ENCODE measurements at places on chromosomes 2 and 18.

DNA sequence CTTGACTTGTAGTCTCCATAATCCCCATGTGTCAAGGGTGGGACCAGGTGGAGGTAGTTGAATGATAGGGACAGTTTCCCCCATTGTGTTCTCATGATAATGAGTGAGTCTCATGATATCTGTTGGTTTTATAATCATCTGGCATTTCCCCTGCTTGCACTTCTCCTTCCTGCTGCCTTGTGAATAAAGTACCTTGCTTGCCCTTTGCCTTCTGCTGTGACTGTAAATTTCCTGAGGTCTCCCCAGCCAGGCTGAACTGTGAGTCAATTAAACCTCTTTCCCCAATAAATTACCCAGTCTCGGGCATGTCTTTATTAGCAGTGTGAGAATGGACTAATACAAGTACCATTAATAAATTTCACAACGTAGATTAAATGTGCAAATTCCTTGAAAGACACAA lies 102.3 kb upstream of the EPB41L5 start:
- DNase-seq: no peak

DNA sequence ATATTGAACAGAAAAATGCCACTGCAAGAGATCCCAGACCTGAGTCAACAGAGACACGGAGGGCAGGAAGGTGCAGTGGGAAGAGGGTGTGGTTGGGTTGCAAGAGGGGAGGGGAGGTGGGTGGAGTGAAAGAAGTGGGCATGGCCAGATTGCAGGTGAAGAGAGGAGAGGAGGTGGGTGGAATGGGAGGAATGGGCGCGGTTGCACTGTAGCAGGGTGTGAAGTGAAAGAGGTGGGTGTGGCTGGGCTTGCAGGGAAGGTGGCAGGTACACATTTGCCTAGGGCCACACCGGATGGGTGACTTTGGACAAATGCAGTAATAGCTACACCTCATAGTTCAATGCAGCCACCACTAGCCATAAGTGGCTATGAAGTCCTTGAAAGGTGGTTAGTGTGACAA lies 71.1 kb downstream of the DOCK10 start:
- no peak for DNase-seq

- no peak for DNase-seq
Observed at GRCh38 chr2:47205576-47206141, 50.6 kb upstream of the STPG4 start.

GRCh38 chr18:73520229-73520628 lies 627.4 kb downstream of the FBXO15 start:
- no peak for DNase-seq

- DNase-seq: no peak
Observed at GRCh38 chr18:23099621-23100020, 35.7 kb upstream of the CABLES1 start.

DNA sequence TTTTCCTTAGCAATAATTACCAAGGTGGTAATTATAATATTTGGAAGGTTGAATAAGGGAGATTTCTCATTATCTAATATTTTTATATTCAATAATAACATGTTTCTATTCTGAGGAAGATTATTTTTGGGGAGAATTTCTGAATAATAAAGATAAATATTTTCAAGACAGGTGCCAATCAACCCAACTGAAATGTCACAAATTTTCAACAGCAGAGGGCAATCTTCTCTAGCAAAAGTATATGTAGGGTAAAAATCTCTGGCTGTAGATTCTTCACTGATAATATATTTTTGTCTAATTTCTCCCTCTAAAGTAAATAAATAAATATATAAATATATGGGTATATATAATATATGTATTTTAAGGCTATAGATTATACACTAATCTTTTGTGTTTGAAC lies 1187.2 kb upstream of the CRIM1 start:
- no peak for DNase-seq

GRCh38 chr2:218023636-218024035 lies 20.8 kb upstream of the TNS1 start:
- DNase-seq: no peak

GRCh38 chr2:47112665-47113435 lies 42.3 kb downstream of the STPG4 start:
- DNase-seq: no peak

DNA sequence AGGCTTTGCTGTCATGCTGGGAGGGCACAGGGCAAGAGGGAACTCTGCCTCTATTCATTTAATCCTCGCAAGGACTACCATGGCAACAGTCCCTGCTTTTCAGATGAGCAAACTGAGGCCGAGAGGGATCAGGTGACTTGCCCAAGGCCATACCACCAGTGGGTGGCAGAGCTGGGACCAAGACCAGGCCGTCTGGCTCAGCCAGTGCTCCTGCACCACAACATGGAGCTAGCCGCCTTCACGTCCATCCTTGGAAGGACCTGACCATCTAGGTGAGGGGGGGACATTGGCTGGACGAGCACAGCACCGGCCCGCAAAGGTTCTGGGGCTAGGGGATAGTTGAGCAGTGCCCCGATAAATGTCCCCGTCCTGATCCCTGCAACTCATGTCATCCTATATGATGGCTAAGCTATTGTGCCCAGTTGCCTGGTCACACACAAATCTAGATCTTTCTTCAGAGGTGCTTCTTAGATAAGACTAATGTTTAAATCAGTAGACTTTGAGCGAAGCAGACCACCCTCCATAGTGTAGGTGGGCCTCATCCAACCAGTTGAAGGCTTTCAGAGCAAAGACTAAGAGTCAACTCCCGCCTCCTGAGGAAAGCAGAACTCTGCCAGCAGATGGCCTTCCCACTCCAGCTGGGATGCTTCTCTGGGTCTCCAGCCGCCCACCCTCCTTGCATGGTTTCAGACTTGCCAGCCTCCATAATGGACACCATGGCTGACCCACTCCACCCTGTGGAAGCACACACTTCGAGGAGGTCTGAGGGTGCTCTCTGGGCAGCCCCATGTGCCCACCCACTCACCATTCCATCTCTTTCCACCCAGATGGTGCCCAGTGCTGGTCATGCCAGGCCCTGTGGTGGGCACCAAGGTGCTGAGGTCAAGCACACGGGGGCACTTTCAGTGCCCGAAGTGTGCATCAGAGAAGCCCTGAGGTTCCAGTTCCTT lies 214.8 kb upstream of the RAB6C start:
- DNase-seq: peak; percentile 9

DNA sequence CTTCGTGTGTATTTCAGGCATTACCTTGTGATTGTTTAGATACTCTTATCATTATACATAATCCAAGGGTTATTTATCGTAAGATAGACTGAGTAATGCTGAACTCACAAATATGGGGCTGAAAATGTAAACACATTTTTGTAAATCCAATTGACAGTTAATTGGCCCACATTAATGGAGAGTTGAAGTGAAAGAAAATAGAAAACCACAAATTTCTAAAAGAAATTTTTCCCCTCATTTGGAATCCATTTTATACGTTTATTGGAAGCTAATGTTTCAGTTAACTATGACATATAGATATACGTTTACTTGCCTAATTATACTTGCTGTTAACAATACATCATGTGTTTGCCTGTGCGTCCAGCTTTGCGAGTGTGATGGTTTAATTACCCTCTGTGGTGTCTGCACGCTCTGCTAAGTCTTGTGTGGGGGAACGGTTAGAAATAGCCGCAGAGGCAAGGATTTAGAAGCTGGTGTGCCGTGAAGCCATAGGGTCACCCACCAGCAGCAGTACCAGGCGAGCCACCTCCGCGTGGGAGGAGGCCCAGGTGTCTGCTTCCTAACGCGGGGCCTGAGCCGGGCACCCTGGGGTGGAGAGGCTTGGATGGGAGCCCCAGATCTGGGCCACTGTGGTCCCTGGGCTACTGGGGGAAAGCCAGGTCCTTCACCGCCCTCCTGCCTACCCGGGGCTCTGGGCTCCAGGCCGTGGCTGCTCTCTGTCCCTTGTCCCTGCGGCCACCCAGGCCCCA lies 38.0 kb downstream of the TSHZ1 start:
- DNase-seq: no peak

- DNase-seq: no peak
Observed at GRCh38 chr2:191166111-191166755, 15.4 kb upstream of the STAT4 start.

DNA sequence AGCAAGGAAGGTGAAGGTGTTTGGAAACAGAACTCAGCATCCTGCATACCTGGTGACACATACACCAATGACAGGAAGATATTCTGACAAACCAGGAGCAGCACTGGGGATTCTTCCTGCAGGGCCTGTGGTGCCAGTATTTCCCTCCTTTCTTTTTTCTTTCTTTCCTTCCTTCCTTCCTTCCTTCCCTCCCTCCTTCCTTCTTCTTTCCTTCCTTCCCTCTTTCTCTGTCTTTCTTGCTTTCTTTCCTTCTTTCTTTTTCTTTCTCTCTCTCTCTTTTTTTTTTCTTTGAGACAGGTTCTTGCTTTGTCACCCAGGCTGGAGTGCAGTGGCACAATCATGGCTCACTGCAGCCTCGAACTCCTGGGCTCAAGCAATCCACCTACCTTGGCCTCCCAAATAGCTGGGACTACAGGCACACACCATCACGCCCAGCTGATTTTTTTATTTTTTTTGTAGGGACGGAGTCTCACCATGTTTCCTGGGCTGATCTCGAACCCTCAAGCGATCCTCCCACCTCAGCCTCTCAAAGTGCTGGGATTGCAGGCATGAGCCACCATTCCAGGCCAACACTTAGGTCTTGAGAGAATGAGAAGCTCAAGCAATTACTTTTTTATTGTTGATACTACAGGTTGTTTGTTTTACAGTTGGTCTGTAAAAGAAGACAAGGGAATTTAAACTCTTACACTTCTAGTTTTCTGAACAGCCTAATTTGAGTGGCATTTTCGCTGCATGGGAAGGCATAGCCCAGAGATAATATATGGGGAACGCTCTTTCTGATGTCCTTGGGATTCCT lies 54.7 kb upstream of the GATA6 start:
- no peak for DNase-seq

- DNase-seq: no peak
Observed at GRCh38 chr2:118227698-118228508, 139.6 kb downstream of the INSIG2 start.

- no peak for DNase-seq
Observed at GRCh38 chr2:84900971-84901370, 4.5 kb upstream of the TMSB10 start.

GRCh38 chr2:215447673-215448081 lies 11.8 kb upstream of the FN1 start:
- DNase-seq: no peak

- no peak for DNase-seq
Observed at GRCh38 chr2:25977768-25978167, 4.5 kb downstream of the KIF3C start.

GRCh38 chr2:28276076-28276618 lies 116.5 kb upstream of the FOSL2 start:
- no peak for DNase-seq

DNA sequence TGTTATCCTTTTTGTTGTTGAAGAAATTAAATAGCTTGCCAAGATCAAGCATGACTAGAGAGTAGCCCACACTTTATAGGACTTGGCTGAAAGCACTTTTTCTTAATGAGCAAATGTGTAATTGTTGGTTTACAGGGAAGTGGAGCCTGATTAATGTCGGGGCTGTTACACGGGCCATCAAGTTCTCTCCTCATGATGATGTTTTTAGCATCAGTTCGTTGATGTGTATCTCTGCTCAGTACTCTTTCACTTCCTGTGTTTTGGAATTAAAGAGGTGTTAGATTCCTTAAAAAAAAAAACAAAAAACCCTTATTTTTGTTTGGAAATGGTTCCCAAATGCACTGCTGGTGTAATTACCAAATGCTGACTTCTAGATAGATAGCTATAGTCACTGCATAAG lies 114.2 kb downstream of the PTPRM start:
- DNase-seq: no peak

GRCh38 chr18:8167673-8168072 lies 441.6 kb upstream of the RAB12 start:
- DNase-seq: no peak

DNA sequence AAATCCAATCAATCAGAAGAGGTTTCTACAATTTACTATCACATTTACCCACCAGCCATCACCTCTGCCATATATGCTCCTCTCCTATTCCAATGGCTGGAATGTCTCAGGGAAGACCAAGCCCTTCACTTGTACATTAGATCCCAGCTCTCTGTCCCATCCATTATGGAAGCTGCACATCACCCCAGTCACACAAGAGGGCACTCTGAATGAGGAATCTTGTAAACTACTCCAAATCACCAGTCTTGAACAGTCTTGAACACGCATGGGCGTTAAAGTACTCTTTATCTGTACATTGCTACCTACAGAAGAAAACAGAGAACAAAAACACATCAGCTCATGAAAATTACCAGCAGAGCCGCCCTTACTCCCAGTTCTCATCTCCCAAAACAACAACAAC lies 38.7 kb downstream of the ZC3H8 start:
- no peak for DNase-seq

DNA sequence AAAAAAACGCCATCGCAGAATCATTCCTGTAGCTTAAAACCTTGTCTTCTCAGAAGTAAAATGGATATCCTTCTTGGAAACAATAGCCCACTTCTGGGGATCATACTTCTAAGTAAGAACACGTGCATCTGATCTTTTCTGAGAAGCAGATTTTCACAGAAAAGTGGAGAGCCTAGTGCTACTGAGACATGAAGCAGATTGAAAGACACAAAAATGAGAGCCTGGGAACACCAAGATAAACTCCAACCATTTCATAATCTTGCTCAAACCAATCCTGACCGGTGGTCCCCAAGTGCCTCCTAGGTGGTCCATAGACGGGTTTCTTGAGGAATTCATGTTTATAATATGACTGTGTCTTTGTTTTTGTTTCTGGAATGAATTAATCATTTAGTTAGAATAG lies 191.2 kb downstream of the IRS1 start:
- DNase-seq: no peak

- no peak for DNase-seq
Observed at GRCh38 chr2:225104321-225104720, 62.1 kb upstream of the DOCK10 start.

DNA sequence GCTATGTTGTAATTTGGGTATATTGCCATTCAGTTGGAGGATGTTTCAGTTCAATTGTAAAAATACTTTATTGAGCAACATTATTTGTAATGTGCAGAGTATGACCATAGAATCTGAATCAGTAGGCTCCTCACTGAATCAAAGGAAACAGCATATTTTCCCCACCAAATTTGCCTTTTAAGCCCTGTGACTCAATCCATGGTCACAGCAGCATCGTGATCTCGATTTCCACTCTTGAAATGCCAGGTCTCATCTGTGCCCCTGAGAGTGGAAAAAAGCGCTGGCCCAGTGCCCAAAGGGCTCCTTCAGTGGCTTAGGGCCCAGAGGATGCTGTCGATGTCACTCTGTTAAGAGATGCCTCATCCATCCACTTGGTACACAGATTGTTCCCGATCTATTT lies 57.5 kb downstream of the FHOD3 start:
- DNase-seq: no peak

- no peak for DNase-seq
Observed at GRCh38 chr18:75694292-75694691, 266.8 kb upstream of the SMIM21 start.

GRCh38 chr18:35776473-35776872 lies 194.9 kb downstream of the GALNT1 start:
- DNase-seq: no peak

GRCh38 chr2:239021651-239022436 lies 174.0 kb downstream of the TWIST2 start:
- no peak for DNase-seq

DNA sequence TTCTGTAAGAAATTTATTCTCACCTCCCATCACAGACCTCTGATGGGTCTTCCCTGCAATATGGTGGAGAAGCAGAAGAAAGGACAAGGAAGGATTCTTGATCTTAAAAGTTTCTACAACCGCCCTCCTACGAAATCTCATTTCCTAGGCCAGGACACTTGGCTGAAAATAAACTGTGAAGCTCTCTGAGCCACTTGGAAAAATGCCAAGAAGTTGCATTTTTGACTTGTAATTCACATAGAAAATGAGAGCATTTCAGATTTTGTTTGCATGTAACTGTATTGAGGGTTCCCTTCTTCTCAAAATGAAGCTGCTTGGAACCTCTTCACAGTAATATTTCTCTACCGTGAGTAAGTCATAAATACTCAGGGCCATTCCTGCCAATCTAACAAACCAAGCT lies 458.3 kb upstream of the SLC14A2 start:
- no peak for DNase-seq

All from Jurkat, Clone E6-1 (cell line).